ENCODE measurements at places on chromosomes 5 and 9. TPM values are rescaled to one million over a fixed set of nuclear protein-coding genes. Genes with fewer than 3 reads are reported as not detected.

The ENTREP1 gene
- not detected for total RNA-seq

The SLC6A19 gene
- not detected for total RNA-seq

The ZBTB6 gene
- total RNA-seq: 7.0 TPM

The PKD2L2 gene
- not detected for total RNA-seq

DNA sequence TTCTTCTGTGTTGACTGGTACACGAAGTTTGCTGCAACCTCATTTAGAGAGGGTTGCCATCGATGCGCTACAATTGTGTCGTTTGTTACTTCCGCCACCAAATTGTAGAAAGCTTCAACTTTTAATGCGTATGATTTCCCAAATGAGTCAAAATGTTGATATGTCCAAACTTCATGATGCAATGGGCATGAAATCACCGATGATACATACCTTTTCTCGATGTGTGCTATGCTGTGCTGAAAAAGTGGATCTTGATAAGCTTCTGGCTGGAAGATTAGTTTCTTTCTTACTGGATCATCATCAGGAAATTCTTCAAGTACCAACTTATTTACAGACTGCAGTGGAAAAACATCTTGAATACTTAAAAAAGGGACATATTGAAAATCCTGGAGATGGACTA lies 65.7 kb downstream of the TMEM38B start:
- peaks cover 21% of the 10 kb centered on the region for H3K36me3 ChIP-seq
- H3K27ac ChIP-seq: no peak overlapping the region
- DNase-seq: no peak
- H3K27me3 ChIP-seq: no peaks in the 10 kb centered on the region
- no peak overlapping the region for H3K4me3 ChIP-seq

- H3K4me3 ChIP-seq: peak overlapping the region; percentile 82
- H3K36me3 ChIP-seq: no peaks in the 10 kb centered on the region
- peaks cover 48% of the 10 kb centered on the region for H3K4me1 ChIP-seq
- peak; percentile 72 for DNase-seq
These were observed 8.0 kb downstream of the KLF9 start for GRCh38 chr9:70406434-70406862.

DNA sequence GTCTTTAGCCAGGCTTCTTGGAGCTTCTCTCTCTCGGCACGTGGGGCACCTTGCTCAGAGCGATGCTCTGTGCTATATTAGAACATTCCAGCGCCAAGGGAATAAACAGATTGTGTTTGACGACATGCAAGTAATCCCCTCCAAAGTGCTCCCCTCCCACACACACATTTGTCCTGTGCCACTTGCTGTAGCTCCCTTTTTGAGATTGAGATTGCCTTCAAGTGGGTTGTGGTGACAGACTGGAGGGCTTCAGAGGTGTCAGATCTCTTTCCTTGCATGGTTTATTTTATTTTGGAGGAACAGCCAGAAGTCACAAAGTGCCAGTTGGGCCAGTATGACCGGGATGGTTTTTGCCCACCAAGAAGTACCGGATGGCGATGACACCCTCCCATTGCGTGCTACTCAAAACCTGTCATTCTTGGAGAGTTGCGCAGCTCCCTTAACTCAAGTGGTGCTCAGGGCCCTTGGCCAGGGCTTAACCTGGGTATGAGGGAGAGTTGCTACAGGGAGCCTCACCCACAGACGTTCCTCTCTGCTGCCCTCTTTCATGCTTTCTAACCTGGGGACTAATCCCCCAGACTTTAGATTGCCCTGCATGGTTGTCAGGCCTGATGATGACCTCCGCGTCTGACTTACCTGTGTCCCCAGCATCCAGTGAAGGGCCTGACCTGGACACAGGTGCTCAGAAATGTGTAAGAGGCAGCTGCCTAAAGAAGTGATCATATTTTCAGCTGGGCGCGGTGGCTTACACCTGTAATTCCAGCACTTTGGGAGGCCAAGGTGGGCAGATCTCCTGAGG lies 18.8 kb upstream of the RPL26L1 start:
- H3K4me1 ChIP-seq: no peaks in the 10 kb centered on the region
- DNase-seq: no peak
- peaks cover 5% of the 10 kb centered on the region for H3K36me3 ChIP-seq
- no peaks in the 10 kb centered on the region for H3K27me3 ChIP-seq
- H3K27ac ChIP-seq: no peak overlapping the region
- no peak overlapping the region for H3K4me3 ChIP-seq

- DNase-seq: no peak
- H3K36me3 ChIP-seq: no peaks in the 10 kb centered on the region
- no peaks in the 10 kb centered on the region for H3K27me3 ChIP-seq
- H3K27ac ChIP-seq: no peak overlapping the region
- no peaks in the 10 kb centered on the region for H3K4me1 ChIP-seq
- H3K4me3 ChIP-seq: no peak overlapping the region
These were observed 202.1 kb downstream of the MED10 start for GRCh38 chr5:6176102-6176693.

GRCh38 chr5:157971571-157972216 lies 112.7 kb upstream of the CLINT1 start:
- no peak for DNase-seq
- no peak overlapping the region for H3K27ac ChIP-seq
- H3K36me3 ChIP-seq: no peaks in the 10 kb centered on the region

- H3K36me3 ChIP-seq: peaks cover 7% of the 10 kb centered on the region
- H3K27me3 ChIP-seq: no peaks in the 10 kb centered on the region
- peak; percentile 95 for DNase-seq
- peak overlapping the region; percentile 85 for H3K27ac ChIP-seq
- peak overlapping the region; percentile 77 for H3K4me3 ChIP-seq
These were observed 129.0 kb downstream of the SNX18 start for GRCh38 chr5:54646356-54647101.

- no peak overlapping the region for H3K4me3 ChIP-seq
- H3K27me3 ChIP-seq: peaks cover 13% of the 10 kb centered on the region
- peaks cover 13% of the 10 kb centered on the region for H3K4me1 ChIP-seq
- no peaks in the 10 kb centered on the region for H3K36me3 ChIP-seq
- H3K27ac ChIP-seq: no peak overlapping the region
These were observed 95.8 kb upstream of the DAP start for GRCh38 chr5:10856683-10857337.

DNA sequence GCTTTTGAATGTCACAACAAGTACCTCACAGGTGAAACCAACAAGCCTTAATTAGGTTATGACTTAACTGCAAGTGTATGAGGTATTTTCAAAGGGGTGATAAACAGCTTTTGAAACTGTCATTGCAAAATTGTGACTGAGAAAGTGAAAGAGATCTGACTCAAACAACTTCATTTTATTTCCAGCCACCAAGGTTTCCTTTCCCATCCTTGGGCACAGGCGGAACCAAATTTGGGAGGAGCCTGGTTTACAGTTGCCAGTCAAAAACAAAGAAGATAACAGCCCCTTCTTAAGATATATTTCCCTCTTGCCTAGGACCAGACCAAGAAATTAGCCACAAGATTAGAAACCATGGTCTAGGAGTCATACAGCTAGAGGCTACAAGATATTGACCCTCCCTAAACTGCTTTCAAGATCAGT lies 417.1 kb downstream of the CSNK1G3 start:
- no peak overlapping the region for H3K27ac ChIP-seq
- no peaks in the 10 kb centered on the region for H3K27me3 ChIP-seq
- H3K4me1 ChIP-seq: no peaks in the 10 kb centered on the region
- H3K36me3 ChIP-seq: no peaks in the 10 kb centered on the region
- no peak for DNase-seq

GRCh38 chr9:89999534-90000370 lies 394.9 kb downstream of the GADD45G start:
- H3K4me3 ChIP-seq: peak overlapping the region; percentile 78
- peaks cover 47% of the 10 kb centered on the region for H3K4me1 ChIP-seq
- H3K27me3 ChIP-seq: no peaks in the 10 kb centered on the region
- H3K36me3 ChIP-seq: no peaks in the 10 kb centered on the region
- DNase-seq: peak; percentile 92
- H3K27ac ChIP-seq: peak overlapping the region; percentile 75

- no peaks in the 10 kb centered on the region for H3K4me1 ChIP-seq
- no peak overlapping the region for H3K4me3 ChIP-seq
- no peak for DNase-seq
- H3K27ac ChIP-seq: no peak overlapping the region
- H3K27me3 ChIP-seq: peaks cover 4% of the 10 kb centered on the region
- no peaks in the 10 kb centered on the region for H3K36me3 ChIP-seq
These were observed 192.4 kb downstream of the ARHGEF28 start for GRCh38 chr5:73818357-73818756.

GRCh38 chr5:79847561-79847960 lies 143.5 kb downstream of the MTX3 start:
- H3K4me3 ChIP-seq: no peak overlapping the region
- no peaks in the 10 kb centered on the region for H3K36me3 ChIP-seq
- no peaks in the 10 kb centered on the region for H3K4me1 ChIP-seq
- H3K27me3 ChIP-seq: peaks cover 9% of the 10 kb centered on the region
- H3K27ac ChIP-seq: no peak overlapping the region

Measured in natural killer cell treated with Interleukin-12 subunit alpha and Interleukin-12 subunit beta and Interleukin-15 and Interleukin-18, amount 100 ng/mL, for 72 hours (primary cell).